ENCODE measurements at places on chromosomes 16 and 17.
A peak's percentile ranks its signal among the peaks of the same experiment; 100 is the strongest.

GRCh38 chr16:73389085-73389484, 341.2 kb upstream of the ZFHX3 start:
- no peak for DNase-seq

GRCh38 chr17:40922239-40922638, 15.2 kb downstream of the KRT23 start:
- peak; percentile 71 for DNase-seq

GRCh38 chr16:67299269-67299668, 19.9 kb downstream of the PLEKHG4 start:
- no peak for DNase-seq

DNA sequence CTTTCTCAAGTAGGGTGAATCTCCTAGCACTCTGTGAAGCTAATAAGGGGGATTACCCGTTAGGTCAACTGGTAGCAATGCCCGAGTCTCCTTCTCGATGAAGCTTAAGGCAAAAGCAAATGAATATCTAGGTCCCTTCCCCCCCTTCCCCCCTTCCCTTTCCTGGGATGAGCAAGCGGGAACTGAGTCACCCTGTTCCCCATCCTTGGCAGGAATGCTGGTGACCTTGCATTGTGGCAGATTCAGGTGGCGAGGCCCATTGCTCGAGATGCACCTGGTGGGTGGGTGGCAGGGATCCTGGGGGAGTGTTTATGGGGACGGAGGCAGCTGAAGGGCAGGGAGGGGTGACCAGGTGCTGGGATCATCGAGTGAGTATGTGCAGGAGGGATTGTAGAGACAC, 7.1 kb downstream of the NXPH3 start:
- DNase-seq, result no peak

DNA sequence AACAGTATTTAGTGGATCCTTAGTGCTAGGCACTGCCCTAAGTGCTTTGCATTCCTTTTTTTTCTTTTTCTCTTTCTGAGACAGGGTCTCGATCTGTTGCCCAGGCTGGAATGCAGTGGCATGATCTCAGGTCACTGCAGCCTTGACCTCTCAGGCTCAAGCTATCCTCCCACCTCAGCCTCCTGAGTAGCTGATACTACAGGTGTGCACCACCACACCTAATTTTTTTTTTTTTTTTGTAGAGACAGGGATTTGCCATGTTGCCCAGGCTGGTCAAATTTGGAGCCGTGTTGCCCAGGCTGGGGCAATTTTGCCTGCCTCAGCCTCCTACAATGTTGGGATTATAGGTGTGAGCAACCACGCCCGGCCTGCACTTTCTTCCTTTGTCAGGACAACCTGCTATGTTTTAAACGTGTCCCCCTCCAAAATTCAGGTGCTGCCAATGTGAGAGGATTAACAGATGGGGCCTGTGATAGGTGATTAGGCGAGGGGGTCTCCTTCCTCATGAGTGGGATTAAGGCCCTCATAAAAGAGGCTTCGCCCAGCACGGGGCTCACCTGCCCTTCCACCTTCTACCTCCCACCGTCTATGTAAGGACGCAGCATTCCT, 5.4 kb downstream of the NQO1 start:
- DNase-seq, result no peak

- peak; percentile 11 for DNase-seq
Observed at GRCh38 chr17:57808882-57809281, 41.0 kb downstream of the MRPS23 start.

- DNase-seq, result no peak
Observed at GRCh38 chr16:75475420-75475847, 10.9 kb upstream of the TMEM170A start.

GRCh38 chr17:13727441-13728171, 125.9 kb upstream of the HS3ST3A1 start:
- peak; percentile 87 for DNase-seq

DNA sequence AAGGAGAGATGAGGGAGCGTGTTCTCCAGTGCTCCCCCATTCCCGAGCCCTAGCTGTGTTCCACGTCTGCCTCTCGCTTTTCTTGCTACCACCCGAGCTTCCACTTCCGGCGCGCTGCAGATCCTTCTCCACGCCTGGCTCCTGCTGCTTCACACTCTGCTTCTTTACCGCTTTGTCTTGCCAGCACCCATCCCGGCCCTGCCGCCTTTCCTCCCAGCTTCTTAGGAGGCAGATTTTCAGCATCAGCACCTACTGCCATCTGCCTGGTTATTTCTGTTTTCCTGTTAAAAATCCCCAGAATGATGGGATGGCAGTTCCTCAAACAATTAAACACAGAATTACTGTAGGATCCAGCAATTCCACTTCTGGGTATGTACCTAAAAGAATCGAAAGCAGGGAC, 64.7 kb downstream of the ELAC2 start:
- DNase-seq, result no peak

All from fibroblast of upper back skin (primary cell).